ENCODE measurements at places on chromosomes 2 and 18.
A peak's percentile ranks its signal among the peaks of the same experiment; 100 is the strongest.

GRCh38 chr2:174605687-174606086, 8.1 kb upstream of the WIPF1 start:
- no peak for DNase-seq

DNA sequence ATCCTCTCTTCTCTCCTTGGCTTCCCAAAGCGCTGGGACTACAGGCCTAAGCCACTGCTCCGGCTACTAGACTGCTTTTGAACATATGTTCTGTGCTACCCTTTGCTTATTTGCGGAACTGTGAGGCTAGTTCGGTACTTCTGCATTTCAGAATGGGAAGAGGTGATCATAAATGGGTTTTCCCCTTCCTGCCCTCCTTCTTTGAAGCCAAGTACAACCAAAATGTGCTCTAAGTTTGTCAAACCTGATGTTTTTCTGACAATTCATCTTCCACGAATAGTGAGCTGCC, 1.7 kb upstream of the ESCO1 start:
- DNase-seq: no peak

- DNase-seq: no peak
These were observed 287.6 kb downstream of the CPS1 start for GRCh38 chr2:210844016-210844415.

DNA sequence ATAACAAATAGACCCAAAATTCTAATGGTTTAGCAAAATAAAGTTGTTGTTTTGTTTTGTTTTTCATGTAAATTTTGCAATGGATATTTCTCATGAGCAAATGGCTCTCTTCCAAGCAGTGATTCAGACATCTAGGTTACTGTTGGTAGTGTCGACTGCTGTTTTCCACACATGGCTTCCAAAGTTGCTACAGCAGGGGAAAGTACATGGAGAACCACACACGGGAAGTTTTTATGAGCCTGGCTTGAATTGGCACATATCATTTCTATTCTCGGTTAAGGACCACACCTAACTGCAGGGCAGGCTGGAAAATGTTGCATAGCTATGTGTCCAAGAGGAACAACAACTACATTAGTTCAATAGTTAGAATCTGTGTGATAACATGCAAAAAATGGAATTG, 262.1 kb downstream of the GALNT13 start:
- no peak for DNase-seq

- no peak for DNase-seq
These were observed 27.9 kb downstream of the GPD2 start for GRCh38 chr2:156464106-156464505.

- DNase-seq: no peak
These were observed 13.3 kb upstream of the CCDC195 start for GRCh38 chr2:224729435-224729834.

DNA sequence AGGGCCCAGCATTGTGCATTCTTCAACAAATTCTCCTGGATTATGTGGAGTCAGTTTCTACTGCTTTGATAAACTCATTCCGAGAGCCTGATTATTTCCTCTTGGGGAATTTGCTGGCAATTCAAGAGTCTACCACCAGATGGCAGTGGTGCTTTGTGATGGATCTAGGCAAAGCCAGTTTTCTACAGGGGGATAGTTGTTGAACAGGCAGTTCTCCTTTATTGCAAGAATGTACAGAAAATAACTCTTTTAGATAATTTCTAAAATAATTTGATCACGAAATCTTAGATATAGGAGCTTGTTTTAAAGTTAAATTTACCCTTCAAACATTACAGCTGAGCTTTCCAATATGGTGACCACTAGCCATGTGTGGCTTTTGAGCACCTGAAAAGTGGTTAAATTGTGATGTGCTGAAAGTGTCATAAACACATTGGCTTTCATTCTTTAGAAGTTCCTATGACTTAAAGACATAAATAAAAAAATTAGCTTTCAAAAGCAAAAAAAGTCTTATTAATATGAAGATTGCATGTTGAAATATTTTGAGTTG, 66.7 kb upstream of the HAAO start:
- DNase-seq: peak; percentile 36

Data from H54 (cell line).